ENCODE measurements at places on chromosomes 1 and 21.

GRCh38 chr21:31374395-31374794 is 30.3 kb upstream of the TIAM1 start:
- DNase-seq, result no peak

DNA sequence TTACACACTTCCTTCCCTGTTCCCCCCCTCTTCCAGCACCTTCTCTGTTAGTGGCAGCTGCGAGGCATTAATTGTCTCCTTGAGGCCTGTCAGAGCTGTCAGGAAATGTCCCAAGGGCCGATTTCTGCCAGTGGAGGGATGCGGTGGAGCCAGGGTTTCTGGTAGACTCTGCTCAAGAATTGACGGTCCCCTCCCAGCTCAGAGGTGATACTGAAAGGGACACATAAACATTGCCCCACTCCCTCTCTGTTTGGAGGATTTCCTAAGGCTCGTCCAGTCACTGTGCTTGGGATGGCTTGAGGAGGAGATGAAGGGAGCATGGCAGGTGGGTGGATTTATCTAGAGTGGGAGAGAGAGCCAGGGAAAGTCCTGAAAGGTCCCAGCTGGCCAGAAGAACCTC is 61.4 kb upstream of the CD34 start:
- DNase-seq, result no peak

DNA sequence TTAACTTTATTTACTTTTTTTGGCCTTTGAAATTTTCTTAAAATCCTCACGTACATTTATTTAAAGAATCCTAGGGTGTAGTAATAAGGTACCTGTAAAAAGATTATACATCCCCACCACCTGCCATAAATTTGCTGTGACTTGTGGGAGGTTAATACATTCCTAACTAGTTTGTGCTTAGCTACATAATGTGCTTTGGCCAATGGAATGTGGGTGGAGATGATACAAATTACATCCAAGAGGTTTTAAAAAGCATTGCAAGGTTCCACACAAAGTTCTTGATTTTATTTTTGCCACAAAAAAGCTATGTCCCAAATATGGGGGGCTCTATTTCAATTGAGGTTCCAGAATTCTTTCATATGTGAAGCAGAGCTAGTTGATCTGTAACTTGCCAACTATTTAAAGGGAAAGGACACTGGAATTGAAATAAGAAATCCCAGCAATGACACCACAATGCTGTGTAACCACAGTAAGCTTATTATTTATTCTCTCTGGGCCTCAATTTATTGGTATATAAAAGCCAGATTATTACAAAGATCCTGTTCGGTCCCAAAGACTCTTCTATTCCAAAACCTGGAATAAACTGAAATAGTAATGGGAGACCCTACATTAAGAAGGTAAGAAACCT is 15.7 kb downstream of the ASPM start:
- no peak for DNase-seq

GRCh38 chr21:17732306-17732705 is 86.8 kb downstream of the C21orf91 start:
- DNase-seq, result no peak

GRCh38 chr1:109931189-109931731 is 20.6 kb downstream of the CSF1 start:
- no peak for DNase-seq

DNA sequence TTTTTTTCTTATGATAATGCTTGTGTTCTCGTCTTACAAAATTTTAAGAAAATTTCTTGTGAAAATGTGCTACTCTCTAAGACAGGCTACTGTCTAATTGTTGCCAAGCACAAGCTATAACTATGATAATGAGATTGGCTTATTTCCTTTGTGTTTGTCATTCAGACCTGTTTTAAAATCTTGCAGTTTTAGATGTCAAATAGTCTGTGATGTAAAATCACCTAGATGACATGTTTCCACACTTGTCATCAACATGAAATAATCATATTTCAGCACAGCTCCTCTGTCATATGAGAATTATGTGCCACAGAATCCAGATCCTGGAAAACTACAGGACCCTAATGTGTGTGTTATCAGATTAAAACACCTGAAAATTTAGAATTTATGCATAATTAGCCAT is 539.7 kb downstream of the USP25 start:
- no peak for DNase-seq

- DNase-seq, result no peak
Measured at GRCh38 chr1:113219377-113219776, 146.4 kb downstream of the LRIG2 start.

- DNase-seq, result no peak
Measured at GRCh38 chr1:221636096-221636495, 105.8 kb downstream of the DUSP10 start.

DNA sequence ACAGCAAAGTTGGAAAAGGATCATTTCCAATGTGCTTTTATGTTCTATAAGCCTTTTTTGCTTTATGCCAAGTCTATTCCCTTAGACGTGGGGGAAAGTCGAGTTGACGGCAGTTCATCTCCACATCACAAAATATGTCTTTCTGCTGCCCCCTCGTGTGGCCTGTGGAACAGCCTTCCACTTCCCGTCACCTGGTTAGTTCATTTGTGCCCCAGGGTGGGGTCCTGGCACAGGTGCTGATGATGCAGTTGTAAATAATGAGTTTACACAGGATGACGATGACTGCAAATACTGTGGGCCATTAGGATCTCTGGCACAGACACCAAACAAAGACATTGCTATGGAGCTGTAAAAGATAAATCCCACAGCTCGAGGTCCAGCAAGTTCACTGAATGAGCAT is 10.0 kb upstream of the OTUD3 start:
- no peak for DNase-seq

DNA sequence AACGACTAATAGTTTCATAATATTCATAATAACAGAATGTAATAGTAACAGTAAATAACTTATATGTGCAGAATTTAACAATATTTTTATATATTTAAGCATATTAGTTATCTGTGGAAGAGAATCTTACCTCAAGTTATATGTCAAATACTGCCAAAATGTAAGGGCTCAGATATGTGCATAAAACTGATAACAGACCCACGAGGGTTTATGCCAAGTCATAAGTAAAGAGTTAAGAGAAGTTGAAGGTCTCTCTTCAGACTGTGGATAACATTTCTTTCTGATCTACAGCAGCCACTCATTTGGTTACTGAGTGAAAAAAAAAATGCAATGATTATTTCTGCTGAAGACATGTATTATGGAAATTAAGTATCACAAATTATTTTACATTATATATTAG is 1167.8 kb upstream of the NCAM2 start:
- DNase-seq, result no peak

GRCh38 chr21:17440969-17441368 is 71.9 kb upstream of the CXADR start:
- no peak for DNase-seq

Measured in fibroblast of skin of left biceps (primary cell).